ENCODE measurements at places on chromosomes 4 and X.

DNA sequence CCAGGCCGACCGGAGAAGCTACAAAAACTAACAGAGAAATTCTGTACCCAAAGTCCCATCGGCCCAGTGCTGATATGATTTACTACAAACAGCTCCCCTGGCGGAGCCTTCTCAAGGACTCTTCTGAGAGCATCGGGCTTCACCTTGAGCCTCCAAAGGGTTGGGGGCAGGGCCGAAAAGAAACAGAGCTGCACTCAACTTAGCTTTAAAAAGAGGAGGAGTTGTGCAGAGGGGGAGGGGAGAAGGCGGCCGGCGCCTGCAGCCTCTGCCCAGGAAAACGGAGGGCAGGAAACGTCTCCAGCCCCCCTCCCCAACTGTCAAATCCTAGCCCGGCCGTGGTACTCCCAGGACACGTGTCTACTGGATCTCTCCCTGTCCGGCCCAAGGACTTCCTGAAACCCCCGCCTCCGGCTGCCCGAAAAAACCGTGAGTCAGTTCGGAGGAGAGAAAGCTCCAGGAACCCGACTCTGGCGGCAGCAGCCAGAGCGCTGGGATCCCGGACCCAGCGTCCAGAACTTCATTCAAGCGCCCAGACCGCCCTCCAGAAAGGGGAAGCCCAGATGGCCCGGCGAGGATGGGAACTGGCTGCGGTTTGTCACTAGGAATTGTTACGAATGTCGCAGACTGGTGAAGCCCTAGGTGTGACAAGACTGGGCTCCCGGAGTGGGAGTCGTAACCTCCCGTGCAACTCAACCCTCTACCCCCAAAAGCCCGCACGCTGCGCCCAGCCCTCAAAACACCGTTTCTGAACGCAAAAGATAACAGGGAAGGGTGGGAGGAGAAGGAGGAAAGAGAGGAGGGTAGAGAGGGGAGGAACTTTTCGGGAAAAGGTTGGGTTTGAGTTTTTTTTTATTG is 973 bp downstream of the ADAMTS3 start:
- peak; percentile 86 for DNase-seq

DNA sequence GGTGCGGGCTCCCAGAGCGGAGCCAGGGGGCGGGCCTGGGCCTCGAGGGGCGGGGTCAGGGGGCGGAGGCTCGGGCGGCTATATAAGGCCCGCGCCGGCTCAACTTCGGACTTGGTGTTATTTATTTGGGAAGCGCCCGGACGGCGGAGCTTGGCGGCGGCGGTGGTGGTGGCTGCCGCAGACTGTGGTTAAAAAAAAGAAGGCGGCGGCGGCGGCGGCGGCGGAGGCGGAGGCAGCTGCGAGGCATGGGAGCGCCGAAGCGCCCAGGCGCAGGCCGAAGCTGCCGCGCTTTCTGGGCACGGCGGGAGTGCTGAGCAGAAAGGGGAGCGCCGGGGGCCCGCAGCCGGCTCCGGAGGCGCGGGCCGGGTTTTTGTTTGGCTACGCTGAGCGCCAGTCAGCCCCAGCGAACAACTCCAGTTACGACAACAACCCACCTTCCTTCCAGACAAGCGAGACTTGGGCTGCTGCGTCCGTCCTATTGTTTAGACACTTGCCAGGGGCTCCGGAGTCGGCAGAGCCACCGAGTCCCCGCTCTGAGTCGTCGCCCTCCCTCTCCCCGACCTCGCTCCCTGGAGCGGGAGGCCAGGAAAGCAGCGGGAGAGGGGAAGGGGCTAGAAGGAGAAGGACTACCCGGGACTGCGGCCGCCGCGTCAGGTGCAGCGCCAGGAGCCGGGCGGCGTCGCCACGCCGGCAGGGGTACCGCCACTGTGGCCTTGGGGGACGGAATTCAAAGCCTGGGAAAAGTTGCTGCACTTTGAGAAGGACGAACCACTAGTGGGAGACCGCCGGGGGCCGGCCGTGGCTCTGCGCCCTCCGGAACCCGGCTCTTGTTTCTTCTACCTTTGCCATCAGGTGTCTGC is at the start of gene SLIT2:
TSS of gene SLIT2 (plus strand) at position 110 of the 860 bp plus-strand sequence. CDS start 1,911 bp downstream, outside the sequence.
- DNase-seq: peak; percentile 89

GRCh38 chrX:13688384-13688957 is 457 bp upstream of the RAB9A start:
- peak; percentile 47 for DNase-seq

GRCh38 chr4:101791182-101791558 is 640 bp downstream of the BANK1 start:
- DNase-seq: no peak

- DNase-seq: no peak
These were observed 2.0 kb downstream of the TRAPPC2 start for GRCh38 chrX:13732246-13733067.

GRCh38 chr4:16196482-16197393 is 29.5 kb downstream of the TAPT1 start:
- DNase-seq: peak; percentile 38

DNA sequence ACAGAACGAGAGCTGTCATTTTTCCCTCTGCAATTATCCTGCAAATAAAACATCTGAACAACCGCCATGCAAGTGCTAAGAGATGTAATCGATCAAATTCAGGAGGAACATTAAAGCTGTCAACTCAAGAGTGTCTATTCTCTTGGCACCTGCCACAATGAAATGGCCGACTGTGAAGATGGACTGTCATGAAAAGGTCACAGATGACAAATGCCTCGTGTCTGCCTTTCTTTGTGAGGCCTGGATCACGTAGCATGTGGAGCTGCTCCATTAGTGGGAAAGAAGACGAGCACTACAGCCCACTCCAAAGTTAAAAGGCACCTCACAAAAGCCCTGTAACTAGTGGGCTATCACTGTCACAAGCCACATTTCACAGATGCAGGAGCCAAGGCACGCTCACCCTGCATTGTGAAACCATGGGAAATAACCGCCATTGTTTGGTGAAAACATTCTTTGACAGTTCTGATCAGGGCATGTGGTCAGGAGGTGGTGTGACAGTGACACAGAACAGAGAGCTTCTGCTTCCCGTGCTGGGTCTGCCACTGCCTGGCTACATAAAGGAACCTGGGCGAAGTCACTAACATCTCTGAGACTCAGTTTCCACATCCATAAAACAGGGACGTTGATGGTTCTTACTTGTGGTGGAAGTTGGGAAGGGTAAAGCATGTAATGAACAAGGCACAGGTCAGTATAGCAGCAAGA is 98.9 kb downstream of the EVC2 start:
- DNase-seq: no peak

- DNase-seq: no peak
These were observed 3.5 kb downstream of the ENAM start for GRCh38 chr4:70632028-70632427.

- no peak for DNase-seq
These were observed 69.3 kb upstream of the ANXA3 start for GRCh38 chr4:78482281-78482680.

DNA sequence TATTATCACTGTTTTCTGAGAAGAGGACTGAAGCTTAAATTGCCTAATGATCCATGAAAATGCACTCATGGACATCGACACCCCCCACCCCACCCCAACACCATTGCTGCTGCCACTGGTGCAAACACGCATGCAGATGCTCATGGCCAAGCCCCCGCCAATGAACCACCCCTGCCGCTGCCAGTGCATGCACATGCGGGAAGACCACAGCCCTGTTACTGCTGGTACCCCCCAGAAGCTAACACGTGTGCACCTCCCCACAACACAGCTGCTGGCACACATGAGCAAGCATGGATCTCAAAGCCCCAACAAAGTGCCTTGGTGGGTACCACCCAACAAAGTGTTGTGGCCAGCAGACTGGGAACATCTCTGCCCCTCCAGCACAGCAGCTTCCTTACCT is 594.1 kb upstream of the FAT1 start:
- no peak for DNase-seq

DNA sequence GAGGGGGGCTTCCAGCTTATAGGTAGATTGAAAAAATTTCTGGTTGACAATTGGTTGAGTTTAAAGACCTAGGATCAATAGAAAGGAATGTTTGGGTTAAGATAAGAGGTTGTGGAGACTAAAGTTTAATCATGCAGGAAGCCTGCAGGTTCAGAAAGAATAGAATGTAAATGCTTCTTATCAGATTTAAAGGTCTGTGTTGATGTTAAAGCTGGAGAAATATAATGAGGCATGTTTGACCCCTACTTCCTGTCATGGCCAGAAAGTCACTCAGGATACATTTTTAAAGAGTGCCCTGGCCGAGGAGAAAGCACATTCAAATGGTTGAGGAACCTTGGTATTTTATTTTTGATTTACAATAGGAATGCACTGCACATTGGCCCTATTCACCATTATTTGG is 3.9 kb upstream of the RRAGB start:
- no peak for DNase-seq

DNA sequence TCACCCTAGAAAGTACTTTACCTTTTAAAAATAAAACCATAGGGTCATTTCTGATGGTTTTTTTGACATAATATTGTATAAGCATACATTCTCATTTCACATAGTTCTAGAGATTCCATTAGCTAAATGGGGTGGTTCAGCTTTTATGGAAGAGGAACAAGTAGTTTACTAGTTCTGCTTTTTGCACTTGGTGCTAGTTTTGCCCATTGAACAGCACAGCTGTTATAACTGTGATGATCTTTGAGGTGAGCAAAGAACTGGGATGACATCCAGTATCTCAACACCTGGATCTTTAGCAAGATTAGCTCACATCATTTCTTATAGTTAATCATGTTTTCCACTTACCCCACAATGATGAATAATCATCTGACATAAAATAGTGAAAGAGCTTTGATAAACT is 40.9 kb downstream of the MOB1B start:
- no peak for DNase-seq

DNA sequence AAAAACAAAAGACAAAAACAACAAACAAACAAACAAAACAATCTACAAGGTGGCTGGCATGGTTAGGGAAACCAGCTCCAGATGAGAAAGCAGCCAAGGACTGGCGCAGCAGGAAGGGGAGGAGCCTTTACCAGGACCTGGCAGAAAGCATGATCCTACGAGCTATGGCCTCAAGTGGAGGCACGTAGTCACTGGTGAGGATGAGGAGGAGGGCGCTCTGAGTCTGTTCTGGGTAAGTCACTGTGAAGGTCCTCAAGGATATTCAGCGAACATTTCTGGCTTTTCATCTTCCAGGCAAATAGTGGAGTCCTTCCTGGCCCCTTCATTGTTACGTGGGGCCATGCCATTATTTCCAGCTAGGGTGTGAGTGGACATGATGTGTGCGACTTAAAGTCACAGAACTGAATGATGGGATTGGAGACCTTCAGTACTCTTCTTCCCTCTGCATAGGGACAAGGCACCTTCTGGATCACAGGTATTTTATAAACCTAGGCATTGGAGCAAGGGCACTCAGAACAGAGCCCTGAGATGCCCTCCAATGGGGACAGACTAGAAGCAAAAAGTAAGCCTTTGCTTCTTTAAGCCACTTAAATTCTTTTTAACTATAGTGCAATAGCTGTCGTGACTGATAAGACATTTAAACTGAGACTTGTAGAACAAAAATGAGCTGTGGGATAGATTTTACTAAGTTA is 771.3 kb downstream of the RAB28 start:
- no peak for DNase-seq

GRCh38 chrX:47146121-47146935 is 1.3 kb downstream of the RBM10 start:
- DNase-seq: no peak

- no peak for DNase-seq
These were observed 20.7 kb downstream of the PCGF3 start for GRCh38 chr4:726235-726787.

GRCh38 chr4:98662626-98663225 is 4.3 kb upstream of the TSPAN5 start:
- DNase-seq: no peak

- no peak for DNase-seq
These were observed 40.7 kb downstream of the KLHL2 start for GRCh38 chr4:165248102-165248501.

DNA sequence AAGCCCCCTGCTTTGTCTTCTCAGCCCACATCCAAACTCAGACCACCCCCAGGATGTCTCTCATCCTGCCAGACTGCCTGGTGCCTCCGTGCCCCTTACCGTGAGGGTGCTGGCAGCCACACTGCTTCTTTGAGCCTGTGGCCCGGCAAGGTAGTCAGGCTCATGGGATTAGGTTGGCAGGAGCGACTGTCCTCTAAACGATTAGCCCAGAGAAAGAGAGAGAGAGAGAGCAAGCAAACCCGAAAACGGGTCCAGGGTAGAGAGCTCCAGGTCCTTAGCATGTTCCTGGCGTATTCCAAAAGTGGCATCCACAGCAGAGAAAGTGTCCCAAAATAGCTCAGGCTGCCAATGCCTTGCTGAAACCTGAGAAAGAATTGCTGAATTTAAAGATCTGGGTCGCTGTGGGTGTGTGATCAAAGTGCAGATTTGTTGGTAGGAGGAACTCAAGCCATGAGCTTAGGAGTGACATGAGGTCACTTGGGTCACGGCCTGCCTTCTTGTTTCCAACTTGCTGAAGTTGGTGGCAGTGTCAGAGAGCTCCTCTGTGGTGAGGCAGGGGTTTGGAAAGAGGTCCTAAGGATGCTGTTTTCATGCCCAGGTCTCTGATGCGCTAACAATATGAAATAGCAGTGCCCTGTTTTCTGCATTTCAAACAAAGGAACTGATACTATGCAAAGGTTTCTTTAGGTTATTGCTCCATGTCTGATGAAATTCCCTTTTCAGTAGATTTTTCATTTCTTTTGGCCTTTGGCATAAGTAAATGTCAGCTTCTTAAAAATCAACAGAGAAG is 81.6 kb downstream of the RTL9 start:
- DNase-seq: no peak

DNA sequence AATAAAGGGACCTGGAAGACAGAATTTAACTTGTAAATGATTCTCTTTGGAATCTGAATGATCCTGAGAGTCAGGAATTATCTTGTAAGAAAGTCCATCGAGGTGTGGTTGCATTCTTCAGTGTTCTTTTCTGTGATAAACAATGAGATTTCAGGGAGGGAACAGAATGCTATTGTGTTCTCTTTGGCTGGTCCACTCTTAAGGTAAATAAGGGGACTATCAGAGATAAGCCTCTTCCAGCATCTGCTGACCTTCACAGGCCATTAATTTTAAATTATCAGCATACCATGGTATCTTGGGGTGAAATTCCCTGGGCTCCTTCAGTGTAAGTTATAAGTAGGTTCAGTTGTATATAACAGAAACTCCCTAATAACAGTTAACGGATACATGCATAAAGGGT is 107.1 kb upstream of the ARHGAP24 start:
- DNase-seq: no peak

GRCh38 chrX:65014230-65014629 is 38.0 kb upstream of the ZC4H2 start:
- DNase-seq: no peak

DNA sequence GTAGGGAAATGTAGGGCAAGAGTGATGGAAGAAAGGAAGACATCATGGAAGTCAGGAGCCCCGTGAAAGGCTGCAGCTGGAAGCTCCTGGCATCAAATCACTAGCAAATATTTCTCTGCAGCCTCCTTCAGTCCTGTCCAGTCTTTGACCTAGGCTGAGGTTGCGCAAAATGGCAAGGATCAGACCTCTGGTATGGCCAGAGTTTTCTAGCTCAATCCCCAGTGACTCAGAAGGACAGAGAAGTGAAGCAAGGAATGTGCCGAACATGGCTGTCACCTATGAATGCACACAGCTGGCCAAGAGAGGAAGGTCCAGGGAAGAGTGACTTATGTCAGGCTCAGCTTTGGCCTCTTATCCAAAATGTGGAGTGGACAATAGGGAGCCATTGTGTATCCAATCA is 71.1 kb upstream of the PHOX2B start:
- DNase-seq: no peak

GRCh38 chr4:789571-790465 is 36.1 kb downstream of the CPLX1 start:
- no peak for DNase-seq

- no peak for DNase-seq
These were observed 213.7 kb downstream of the AFAP1 start for GRCh38 chr4:7725951-7726350.

All from right kidney (tissue), 9 donors.